ENCODE measurements at places on chromosomes 12 and 14. TPM values are rescaled to one million over a fixed set of nuclear protein-coding genes. Genes with fewer than 3 reads are reported as not detected.

Gene GALNT9
- total RNA-seq = 0.62 TPM

Gene KCNJ8
- 17.2 TPM for total RNA-seq

Gene CCDC196
- not detected for total RNA-seq

Gene GALNT8
- 6.9 TPM for total RNA-seq

Gene SERPINA1
- total RNA-seq = 23.1 TPM

Gene SAMD15
- total RNA-seq = 0.42 TPM

Gene KRT83
- not detected for total RNA-seq

Gene GRIP1
- 0.88 TPM for total RNA-seq

Gene BEST3
- total RNA-seq = not detected

GRCh38 chr14:65156568-65157366 lies 54.5 kb upstream of the MAX start:
- peak; percentile 64 for DNase-seq

- no peak for DNase-seq
Observed at GRCh38 chr12:69254046-69254445, 14.7 kb downstream of the CPSF6 start.

GRCh38 chr12:77943466-77943865 lies 112.8 kb downstream of the NAV3 start:
- DNase-seq = no peak

DNA sequence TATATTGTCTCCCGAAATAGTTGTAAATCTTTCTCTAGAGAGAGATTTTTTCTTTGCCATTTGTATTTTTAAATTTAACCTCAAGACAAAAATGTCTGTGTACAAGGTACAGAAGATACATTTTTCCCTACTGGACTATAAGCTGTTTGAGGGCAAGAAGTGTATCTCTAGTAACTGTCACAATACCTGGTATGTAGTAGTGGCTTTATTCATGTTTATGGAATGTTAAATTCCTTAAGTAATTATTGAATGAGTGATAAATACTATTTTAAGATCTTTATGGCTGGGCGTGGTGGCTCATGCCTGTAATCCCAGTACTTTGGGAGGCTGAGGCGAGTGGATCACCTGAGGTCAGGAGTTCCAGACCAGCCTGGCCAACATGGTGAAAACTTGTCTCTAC lies 24.4 kb upstream of the CDK17 start:
- DNase-seq = no peak

GRCh38 chr12:51760231-51760630 lies 88.3 kb downstream of the FIGNL2 start:
- DNase-seq = no peak

- no peak for DNase-seq
Observed at GRCh38 chr12:108175310-108175709, 46.2 kb downstream of the WSCD2 start.

DNA sequence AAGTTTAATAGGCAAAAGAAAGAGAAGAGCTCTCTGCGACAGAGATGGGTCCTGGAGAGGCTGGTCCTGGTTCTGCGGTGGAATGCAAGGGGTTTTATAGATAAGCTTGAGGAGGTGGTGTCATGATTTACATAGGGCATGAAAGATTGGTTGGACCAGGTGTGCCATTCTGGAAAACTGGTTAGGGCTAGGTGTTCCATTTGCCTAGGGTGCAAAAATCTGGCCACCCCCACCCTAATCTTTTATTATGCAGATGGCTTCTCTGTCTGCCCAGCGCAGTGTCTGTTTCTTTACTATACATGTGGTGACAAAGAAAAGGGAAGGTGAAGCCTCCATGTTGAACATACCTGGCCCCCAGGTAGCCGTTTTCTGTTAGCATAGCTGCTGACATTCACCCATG lies 65.4 kb downstream of the ERC1 start:
- DNase-seq = no peak

DNA sequence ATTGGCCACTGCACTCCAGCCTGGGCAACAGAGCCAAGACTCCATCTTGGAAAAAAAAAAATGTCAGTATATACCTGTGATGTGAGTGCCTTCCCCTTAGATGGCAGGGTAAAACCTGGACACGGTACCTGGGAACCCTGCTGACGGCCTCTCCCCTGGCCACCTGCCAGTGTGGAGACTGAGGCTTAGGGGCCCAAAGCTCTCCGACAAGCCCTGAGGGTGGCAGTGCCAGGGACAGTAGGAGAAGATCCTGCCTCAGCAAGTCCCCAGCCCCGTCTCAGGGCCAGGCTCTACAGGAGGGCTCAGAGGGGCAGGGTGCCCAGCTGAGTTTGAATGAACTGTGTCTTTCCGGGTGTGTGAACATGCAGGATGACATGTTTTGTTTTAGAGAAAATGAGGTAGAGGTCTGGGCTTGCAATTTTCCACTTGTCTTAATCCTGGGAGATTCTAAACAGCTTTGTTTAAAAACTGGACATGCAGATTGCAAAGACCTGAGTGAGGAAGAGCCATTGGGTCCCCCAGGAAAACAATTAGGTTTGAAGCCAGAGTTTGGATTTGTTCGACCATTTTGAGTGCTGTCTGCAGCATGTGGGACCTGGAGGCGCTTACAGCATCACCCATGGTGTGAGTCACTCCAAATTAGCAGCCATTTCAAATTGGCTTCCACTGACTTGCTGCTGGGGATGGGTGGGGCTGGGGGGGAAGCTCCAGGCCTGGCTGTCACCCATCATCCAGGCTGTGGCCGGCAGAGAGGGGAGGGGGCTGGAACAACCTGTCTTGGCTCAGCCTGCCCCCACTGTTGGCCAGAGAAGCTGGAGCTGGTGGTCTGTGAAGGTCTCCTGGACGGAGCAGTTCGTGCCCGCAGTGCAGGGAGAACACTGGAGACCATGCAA lies 10.8 kb downstream of the TSPAN9 start:
- DNase-seq = no peak

- no peak for DNase-seq
Observed at GRCh38 chr14:68407285-68407684, 385.6 kb downstream of the ZFP36L1 start.

DNA sequence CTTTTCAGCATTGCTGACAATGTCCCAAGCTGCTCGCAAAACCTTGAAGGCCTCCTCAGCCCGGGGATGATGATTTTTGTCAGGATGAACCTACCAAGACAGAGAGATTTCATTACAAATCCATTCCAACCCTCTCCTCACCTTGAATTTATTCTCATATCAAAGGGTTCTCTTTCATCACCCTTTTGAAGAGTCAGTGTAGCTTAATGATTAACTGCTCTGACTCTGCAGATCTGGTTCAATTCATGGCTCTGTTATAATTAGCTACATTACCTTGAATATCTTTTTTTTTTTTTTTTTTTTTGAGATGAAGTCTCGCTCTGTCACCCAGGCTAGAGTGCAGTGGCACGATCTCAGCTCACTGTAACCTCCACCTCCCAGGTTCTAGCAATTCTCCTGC lies 5.6 kb downstream of the ORMDL2 start:
- DNase-seq = no peak

DNA sequence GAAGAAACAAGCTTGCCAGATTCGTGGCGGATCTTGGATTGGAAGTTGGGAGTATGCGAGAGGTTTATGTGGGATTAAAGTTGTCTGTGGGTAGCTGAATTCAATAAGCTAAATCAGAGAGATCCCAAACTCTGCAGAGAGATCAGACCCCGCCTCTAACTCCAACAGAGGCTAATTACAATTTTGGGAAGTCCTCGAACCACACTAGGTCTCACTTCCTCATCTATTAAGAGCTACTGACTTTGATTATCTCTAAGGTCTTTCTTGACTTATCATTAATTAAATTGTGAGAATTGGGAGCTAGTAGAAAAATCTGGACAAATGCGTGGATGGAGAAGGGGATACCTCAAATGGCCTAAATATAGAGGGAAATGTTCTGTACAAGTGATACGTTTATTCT lies 9.1 kb downstream of the NTF3 start:
- DNase-seq = no peak

- no peak for DNase-seq
Observed at GRCh38 chr12:123474485-123475245, 16.7 kb downstream of the SNRNP35 start.

GRCh38 chr14:62097824-62098223 lies 335.6 kb downstream of the SNAPC1 start:
- no peak for DNase-seq

DNA sequence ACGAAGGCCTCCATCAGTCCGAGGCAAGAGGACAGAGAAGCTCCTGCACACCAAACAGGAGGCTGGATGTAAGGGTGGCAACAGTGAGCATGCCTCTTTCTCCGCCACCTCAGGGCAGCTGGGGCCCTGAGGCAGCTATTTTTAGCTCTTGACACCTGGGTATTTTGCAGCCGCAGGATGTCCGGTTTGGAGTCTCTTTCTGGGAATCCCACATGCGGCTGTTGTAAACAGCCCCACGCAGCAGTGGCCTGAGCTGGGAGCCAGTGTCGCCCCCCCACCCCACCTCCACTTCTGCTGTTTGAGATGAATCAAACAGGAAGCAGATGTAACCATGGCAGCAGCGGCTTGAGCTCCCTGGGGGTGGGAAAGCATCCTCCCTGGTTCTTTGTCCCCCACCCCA lies 11.7 kb downstream of the HDAC7 start:
- peak; percentile 83 for DNase-seq
